ENCODE measurements at places on chromosomes 3 and 15.

DNA sequence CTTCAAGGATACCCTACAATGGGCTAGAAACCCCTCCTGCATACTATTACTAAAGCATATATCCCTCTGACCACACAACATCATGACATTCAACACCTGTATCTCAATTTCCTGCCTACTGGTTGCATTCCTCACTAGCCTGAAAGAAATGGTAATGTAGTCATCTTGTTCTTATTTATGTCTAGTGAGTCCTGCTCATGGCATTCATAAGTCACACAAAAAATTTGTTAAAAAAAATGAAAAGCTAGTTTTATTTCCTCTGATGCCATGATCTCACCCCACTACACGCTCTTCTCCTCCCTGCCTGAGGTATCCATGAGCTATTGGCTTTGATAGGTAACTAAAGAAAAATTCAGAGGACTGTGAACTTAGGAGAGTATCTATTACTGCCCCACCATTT lies 284.5 kb downstream of the ZNF385D start:
- DNase-seq = no peak

- DNase-seq = no peak
Observed at GRCh38 chr3:103706671-103707070, 1271.9 kb downstream of the ZPLD1 start.

- no peak for DNase-seq
Observed at GRCh38 chr3:11532931-11533391, 110.8 kb downstream of the VGLL4 start.

GRCh38 chr3:29255854-29256696 lies 24.8 kb upstream of the RBMS3 start:
- DNase-seq = no peak

DNA sequence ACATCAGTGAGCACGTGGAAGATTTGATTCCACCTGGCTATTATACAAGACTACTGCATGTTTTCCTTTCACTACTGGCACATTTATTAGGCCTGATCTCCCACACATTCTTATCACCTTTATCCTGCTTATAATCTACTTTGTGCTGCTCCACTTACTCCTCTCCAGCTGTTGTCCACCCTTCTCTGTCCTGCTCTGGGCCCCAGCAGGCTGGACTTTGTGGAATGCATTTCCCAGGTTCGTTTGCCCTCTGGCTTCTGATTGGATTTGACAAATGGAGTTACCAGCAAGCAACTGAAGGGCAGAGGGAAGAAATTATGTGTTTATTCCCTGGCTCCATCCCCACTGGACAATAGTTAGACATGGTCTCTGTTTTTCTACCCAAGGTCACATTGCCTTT lies 75.5 kb downstream of the DCLK3 start:
- no peak for DNase-seq

DNA sequence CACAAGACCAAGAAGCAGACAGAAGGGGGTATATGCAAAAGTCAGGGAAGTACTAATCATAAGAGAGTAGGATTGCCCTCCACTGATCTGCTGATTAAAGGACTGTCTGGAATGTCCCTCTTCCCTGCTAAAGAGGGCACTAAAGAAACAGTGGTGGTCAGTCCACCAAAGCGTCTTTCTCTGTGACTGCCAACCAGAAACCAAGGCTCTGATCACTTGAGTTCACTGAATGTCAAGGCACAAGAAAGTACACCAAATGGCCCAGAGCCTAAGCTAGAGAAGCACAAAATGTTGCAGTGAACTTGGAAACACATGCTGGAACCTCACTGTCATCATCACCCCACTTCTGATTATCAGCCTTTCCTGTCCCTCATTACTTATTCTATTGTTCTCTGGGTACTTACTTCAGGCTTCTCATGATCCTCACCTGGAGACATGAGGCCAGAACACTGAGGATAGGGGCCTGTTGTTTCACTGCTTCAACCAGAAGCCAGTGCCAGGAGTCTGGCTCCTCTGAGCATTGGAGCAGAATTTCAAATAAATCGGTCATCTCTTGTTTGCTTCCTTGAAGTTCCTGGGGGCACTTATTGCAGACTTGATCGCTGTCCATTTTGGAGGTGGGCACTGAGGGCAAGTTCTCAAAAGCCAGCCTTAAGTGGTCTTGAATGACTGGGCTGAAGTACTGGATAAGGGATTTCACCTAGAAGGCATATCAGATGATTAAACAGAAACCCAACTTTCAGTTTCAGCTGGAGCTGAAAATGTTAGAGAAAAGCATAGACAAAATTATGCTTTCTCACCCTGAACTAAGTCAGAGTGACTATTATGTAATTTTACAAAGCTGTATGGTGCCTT lies 58.9 kb downstream of the EIF3J start:
- no peak for DNase-seq

- no peak for DNase-seq
Observed at GRCh38 chr3:49669352-49669751, 4.8 kb upstream of the APEH start.

DNA sequence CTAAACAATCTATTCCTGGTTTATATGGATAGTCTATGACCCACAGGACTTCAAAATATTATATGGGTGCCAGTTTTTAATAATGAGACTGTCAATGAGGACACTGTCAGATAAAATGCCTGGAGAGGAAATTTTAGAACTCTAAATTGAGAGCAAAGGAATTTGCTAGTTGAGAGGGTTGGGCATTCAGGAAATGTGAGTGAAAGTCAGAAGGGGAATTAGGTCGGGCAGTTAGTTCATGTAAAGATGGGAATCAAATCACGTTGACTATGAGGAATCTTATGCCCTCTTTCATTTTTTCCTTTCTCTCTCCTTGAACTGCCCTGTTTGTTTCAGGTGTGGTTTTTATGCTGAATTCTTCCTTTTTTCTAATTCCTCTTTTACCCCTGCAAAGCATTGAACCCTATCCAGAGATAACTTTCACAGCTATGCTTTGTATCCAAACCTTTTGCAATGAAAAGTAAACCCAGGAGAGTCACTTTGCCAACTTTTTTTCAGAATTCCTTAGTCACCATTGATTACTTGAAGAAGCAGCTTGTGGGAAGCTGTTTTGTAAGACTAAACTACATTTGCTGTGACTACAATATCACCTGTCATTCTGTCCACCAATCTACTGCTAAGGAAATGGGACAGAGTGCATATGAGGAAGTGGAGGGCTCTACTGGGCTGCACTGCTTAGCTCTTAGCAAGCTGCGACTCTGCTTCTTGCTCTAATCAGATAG lies 27.8 kb downstream of the CHP1 start:
- DNase-seq = no peak

GRCh38 chr15:97224191-97224641 lies 736.3 kb upstream of the ARRDC4 start:
- no peak for DNase-seq

DNA sequence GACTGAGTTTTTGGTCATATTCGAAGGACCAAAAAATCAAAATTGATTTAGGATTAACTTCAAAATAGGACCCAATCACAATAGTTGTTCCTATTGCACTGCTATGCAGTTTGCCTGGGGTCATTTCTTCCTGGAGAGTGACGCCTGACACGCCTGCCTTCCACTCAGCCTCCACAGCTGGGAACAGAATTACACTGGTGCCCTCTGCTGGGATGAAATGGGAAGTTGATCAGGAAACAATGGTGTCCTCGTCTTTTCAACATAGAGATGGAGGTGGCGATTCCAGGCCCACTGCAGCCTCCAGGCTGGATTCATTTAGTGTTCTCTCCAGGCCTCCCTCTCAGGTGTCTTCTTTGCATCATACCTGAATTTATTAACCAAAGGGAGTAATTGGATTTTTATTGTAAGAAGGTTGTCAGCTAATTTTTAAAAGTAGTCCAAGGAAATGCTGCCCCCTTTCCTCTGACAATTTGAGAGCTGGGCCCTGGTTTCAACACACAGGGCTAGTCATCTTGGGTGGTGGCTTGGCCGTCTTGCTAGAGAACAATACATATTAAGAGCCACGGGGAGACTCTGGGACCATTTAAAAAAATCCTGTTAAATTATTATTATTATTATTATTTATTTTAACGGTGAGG lies 69.7 kb downstream of the GAP43 start:
- DNase-seq = no peak

DNA sequence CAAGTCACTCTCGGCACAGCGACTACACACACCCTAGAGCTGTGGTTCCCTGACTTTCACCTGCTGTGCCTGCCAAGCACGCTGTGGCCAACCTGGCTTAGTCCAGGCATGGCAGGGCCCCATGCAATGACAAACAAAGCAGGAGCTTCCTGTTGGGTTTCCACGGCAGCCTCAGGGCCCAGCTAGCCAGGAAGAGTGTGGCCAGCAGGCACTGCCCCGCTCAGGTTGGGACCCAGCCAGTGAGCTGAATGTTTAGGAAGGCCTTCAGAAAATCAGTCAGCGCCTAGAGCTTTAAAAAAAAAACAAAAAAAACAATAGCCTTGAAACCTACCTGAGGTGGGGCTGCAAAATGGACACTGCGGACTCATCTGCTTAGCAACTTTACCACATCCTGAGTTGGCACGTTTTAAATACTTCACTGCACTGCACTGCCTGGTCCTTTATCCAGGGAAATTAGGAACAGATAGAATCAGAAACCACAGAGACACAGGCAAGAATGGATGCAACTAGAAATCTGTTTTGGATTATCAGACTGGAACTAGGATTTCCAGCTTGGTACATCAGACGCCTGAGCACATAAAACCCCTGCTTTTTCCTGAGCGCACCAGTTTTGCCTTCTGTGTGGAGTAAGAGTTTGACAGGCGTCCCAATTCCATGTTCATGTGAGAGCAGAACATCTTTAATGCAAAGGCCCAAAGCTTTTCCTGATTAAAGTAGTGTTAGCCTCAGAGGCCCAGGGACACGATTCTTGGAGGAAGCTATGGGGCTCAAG lies 36.2 kb upstream of the LDHAL6B start:
- DNase-seq = no peak

DNA sequence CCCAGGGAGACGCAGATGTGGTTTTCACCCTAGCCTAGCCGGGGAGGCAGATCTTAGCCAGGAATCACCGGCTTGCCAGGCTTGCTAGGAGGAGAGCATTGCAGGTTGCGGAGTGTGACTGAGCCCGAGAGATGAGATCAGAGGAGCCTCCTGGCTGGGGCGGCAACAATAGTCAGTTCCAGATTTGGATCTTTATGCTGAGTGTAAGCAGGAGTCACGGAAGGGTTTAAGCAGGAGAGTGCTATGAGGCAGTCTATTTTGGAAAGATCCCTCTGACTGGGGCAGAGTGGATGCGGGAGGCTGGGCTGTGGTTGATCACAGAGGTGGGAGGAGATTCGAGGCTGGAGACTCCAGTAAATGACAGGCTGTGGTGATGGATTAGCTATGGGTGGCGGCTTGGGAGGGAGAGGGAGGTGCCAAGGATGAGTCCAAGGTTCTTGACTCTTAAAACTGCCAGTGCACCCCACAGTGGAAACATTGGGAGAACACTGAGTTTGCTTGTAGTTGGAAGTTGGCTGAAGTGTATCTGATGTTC lies 10.4 kb upstream of the BAHD1 start:
- DNase-seq = no peak

GRCh38 chr3:143122608-143123352 lies 3.2 kb downstream of the CHST2 start:
- no peak for DNase-seq
